NCI-H460 (cell line): ENCODE measurements at places on chromosomes 7 and 10. TPM values are rescaled to one million over a fixed set of nuclear protein-coding genes. Genes with fewer than 3 reads are reported as not detected.

DNA sequence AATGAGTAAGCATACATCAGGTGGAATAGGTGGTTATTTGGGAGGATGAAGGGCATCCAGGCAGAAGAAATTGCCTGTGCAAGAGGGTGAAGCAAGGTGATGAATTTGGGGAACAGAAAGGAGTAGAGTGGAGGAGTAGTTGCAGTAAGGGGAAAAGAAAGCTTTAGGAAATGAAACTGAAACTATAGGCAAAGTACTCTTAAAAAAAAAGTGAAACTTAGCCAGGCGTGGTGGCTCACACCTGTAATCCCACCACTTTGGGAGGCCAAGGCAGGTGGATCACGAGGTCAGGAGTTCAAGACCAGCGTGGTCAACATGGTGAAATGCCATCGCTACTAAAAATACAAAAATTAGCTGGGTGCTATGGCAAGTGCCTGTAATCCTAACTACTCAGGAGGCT, 17.6 kb downstream of the NUP205 start:
- DNase-seq = no peak

DNA sequence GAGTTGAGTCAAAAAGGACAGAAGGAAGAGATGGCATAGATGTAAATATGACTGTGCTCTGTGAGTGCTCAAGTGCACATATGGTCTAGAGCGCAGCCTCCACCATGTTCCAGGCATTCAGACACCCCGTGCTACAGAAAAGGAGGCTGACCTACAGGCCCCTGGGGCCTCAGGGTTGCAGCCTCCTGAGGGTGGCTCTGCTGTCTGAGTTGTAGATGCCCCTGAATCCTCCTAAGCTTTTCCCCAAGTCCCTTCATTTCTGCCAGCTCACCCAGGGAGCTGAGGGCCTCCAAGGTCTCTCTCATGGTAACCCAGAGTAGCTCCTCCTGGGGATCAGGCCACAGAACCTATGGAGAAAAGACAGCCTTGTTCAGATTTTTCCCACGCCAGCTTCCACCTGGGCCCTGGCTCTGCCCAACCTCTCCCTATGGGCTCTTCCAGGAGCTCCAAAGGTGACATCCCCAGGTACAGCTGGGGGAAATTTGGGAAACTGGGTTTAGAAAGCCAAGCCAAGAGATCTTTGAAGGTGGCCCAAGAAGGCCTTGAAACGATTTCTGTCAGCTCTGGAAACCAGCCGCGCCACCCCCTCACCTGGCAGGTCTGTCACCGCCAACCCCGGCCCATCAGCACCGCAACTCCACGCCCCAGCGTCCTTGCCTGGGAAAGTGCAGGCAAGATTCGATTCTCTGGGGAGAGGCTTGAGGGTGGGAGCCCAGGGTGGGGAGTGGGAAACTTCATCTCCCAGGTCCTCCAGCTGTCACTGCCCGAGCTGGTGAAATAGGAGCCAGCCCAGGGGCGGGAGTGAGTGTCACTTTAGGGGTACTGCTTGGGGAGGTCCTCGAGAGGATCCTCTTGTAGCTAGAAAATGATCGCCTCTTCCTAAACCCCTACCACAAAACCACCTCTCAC, 2.4 kb downstream of the ZNF467 start:
- no peak for DNase-seq

DNA sequence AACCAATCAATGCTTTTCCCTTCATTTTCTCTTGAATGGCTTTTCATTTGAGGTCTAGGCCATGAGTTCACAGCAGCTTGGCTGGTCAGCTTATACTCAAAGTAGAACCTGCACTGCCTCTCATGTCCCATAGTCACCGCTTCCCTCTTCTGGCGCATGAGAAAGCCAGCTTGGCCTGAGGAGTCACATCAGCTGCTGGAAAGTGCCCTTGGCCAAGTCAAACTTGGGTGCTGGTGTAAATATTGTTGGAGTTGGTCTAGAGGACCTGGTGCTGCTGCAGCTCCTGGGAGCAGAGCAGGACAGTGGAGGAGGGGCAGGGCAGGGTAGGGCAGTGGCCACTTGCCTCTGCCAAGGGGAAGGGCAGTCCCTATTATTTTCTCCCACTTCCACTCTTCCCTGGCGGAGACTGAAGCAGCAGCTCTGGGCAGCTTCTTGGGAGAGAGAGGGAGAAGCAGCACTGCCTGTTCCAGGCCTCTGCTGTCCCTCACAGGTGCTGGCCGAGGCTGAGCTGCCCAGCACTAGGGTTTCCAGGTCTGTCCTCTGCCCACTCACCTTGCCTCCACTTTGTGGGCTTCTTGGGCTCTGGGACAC, 12.8 kb downstream of the UBE2D4 start:
- no peak for DNase-seq

GRCh38 chr7:111312966-111313365, 222.0 kb downstream of the LRRN3 start:
- no peak for DNase-seq

DNA sequence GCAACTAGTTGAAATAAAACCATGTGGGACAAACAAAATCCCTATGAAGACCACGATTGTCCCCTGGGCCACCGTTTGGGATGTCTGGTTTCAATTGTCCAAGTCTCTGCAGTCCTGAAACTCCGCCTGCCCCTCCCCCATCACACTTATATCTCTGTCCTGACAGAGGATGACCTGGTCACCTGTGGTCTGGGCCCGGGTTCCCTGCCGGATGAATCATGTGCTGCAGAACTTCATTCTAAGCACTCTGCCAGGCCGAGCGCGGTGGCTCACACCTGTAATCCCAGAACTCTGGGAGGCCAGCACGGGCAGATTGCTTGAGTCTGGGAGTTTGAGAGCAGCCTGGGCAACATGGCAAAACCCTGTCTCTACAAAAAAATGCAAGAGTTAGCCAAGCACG, 91.1 kb downstream of the COL13A1 start:
- DNase-seq = no peak

- DNase-seq = no peak
Observed at GRCh38 chr10:60304829-60305379, 84.8 kb downstream of the ANK3 start.

GRCh38 chr10:89037096-89037495, 46.5 kb downstream of the FAS start:
- DNase-seq = no peak

DNA sequence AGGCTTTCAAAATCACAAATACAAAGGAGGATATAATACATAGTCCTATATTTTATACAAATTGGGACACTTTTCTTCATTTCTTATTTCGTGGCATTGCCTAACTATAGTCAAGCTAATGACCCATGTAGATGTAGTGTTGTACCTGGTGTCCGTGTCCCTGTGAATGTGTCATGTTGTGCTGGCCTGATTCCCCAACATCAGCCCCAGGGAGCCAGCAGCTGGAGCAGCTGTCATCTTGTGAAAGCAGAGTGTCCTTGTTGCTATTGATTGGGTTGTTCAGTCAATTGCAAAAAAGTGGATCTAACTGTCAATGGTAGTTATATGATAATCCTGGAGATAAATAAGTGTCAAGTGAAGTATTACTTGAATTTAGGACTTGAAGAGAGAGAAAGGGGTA, 86.3 kb downstream of the KAT6B start:
- DNase-seq = no peak

- no peak for DNase-seq
Observed at GRCh38 chr10:110207805-110208613, 604 bp downstream of the MXI1 start.

DNA sequence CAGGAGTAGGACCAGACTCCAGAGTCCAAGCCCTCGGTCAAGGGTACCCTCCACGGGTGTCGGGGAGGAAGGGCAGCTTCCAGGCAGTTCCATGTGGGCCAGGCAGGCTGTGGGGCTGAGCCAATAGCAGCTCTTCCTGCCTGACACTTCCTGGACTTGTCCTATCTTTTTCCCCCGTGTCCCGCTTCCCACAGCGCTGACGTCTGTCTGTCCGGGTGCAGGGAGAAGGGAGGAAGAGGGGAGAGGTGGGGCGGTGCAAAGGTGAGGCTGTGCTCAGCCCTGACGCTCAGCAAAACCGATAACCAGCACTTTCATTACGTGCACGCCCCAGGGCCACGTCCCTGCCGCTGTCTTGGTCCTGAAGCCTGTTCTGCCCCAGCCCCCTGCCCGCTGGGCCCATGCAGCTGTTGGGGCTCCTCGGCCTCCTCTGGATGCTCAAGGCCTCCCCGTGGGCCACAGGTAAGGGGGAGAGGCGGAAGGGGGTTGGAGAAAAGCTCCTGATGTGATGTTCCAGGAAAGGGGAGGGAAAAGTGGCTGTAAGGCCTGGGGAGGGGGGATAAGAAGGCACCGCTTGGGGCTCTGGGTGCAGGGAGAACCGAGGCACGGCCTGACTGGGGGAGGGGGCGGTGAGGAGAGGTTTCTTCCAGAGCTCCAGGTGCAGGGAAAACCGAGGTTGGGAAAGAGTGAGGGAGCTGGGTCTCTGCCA, at the start of gene MUC3A:
Gene MUC3A (plus strand): TSS at position 308 of the 706 bp plus-strand sequence. CDS start 91 bp downstream, at position 399.
- no peak for DNase-seq

GRCh38 chr10:97406064-97406463, 4.9 kb upstream of the RRP12 start:
- DNase-seq = no peak

DNA sequence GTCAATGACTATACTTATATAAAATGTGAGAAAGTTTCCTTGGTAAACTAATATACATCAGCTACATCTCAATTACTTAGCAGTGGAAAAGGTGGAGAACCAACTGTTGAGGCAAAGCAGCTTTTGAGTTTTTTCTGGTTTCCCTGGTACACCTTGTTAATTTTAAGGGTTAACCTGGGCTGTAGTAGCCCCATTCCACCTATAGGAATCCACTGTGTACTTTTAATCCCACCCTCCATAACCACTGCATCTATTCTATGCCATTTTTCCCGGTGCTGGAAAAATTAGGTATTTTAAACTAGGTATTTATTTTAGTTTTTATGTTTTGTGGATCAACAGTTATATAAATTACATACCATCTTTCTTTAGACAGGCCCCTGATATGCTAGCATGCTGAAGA, 42.4 kb downstream of the NRBF2 start:
- no peak for DNase-seq

PRLHR gene
- not detected in 2 replicates for total RNA-seq

NAT16 gene
- total RNA-seq = 0.09 TPM in 1 of 2 replicates, not detected in the other

THSD7A gene
- 4.2 and 5.7 TPM in 2 replicates for total RNA-seq

LIPF gene
- total RNA-seq = not detected in 2 replicates

SPAM1 gene
- not detected in 2 replicates for total RNA-seq

TPST1 gene
- total RNA-seq = 4.8 and 5.6 TPM in 2 replicates

SMO gene
- total RNA-seq = 7.1 and 7.9 TPM in 2 replicates
